ENCODE measurements at places on chromosomes 12 and 14.

GRCh38 chr12:105253866-105254513 lies 18.0 kb upstream of the APPL2 start:
- no peak for DNase-seq

DNA sequence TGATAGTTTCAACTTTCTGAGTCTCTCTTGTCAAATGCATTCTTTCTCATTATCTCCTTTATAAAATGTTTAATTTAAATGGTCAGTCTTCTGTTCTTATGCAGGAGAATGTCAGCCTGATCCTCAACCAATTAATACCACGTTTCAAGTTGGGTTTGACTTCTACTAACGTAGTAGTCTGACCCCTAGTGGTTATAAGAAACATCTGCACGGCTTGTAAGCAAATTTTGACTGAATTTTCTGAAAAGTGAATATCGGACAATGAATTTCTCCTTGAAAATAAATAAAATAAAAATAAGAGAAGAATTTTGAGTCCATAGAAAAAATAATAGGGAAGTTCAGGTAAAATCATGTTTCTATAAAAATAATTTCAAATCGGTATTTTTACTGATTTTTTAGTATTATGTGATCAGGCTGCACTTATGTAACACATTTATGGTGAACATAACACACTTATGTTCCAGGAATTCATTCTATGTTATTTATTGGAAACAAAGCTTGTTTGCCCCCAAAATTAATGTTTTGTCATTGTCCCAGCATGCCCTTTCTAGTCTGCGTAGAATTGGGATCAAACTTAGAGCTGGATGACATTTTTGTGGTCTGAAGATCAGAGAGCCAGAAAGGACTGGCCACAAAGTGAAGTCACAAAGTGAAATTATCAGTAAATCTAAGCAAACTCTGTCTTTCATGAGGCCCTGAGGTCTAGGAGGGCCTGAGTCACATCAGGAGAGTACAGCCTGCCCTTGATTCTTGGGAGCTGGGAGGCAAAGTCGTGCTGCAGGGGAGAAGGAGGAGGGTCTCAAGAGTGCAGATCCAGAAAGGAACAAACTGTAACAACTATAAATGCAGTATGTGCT lies 101.2 kb upstream of the STXBP6 start:
- DNase-seq: no peak

DNA sequence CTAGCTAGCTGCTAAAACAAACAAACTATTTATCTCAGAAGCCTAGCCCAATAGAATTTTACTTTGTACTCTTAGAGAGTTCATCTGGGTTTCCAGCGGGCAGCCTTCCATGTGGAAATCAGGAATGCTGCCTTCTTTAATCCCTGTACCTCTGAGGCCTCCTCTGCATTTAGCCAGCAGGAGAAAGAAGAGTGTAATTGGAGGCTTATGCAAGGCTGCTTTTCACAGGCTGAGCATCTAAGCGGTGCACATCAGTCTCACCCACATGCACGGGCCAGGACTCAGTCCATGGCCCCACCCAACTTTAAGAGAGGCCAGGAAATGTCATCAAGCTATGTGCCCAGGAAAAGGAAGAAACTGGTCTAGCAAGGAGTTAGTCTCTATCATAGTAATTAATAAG lies 14.0 kb upstream of the PTGDR start:
- no peak for DNase-seq

DNA sequence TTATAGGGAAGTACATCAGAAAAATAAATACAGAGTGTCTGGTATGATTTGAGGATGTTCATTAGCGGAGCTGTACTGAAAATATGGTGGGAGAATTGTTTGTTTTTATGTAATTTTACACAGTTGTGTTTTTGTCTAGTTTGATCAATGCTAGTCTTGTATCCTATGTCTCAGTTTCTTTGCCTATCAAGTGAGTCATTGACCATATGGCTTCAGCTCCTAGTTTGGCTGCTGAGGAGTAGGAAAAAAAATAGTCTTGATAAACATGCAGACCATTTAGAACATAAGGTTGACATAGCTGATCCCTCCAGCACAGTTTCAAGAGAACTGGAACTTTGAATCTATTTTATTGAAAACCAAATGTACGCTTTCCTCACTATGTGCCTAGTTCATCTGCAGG lies 1292.1 kb upstream of the FLRT2 start:
- DNase-seq: no peak

Measured in 8988T (cell line).